ENCODE measurements at places on chromosomes 1 and 21.
A peak's percentile ranks its signal among the peaks of the same experiment; 100 is the strongest.

- no peak for DNase-seq
Observed at GRCh38 chr1:115365738-115366137, 27.7 kb upstream of the NGF start.

GRCh38 chr1:39050001-39050400 is 23.9 kb downstream of the NDUFS5 start:
- no peak for DNase-seq

- DNase-seq = no peak
Observed at GRCh38 chr1:39141925-39142324, 62.6 kb upstream of the MACF1 start.

- DNase-seq = no peak
Observed at GRCh38 chr1:247538561-247538960, 2.3 kb upstream of the OR2C3 start.

DNA sequence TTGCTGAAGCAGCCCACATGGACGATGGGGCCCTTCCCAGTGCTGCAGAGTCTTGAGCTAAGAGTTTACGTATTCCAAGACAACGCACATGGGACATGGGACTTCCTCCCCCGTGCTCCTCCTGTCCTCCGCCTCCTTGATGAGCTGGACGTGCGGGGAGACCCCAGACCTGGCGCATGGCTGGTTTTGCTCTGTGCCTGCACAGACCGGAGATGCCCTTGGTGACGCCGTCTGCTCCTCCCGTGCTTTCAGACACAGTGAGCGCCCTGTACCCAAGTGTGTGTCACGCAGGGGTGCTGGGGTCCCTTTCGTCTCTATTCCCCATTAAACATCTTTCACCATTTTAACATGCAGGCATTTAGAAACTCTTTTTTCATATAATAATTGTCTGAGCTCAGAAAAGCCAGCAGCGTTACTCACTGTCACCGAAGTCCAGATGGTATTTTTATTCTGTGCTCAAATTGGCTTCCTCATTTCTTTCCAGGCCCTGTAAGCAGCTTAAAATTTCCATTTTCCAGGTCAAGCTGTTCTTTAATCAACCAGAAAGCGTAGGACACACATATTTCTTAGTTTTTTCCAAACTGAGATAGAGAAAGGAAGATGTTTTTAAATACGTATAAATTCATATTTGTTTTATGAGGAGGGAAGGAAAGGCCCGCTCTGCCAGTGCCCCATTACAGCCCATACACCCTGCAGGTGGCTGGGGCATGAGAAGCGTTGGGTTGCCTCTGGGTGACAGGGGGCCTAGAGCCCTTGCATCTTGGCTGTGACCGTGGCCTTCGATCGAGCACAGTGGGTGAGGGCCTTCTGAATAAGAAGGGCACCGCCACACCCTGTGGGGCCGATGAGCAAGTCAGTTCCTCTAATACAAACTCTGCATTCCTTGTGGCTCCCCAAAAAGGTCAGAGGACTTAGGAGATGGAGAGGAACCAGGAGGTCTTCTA is 17.9 kb upstream of the ZBTB21 start:
- DNase-seq = no peak

GRCh38 chr1:115173151-115173550 is 83.8 kb upstream of the TSPAN2 start:
- no peak for DNase-seq

- peak; percentile 91 for DNase-seq
Observed at GRCh38 chr1:54199765-54200518, at the start of the genes CYB5RL and MRPL37. CYB5RL (minus strand) TSS chr1:54200030; CDS start chr1:54195616, 4,414 bp downstream. MRPL37 (plus strand) TSS chr1:54200167; CDS start chr1:54200244, 77 bp downstream.

- DNase-seq = no peak
Observed at GRCh38 chr21:18142655-18143054, 102.0 kb upstream of the CHODL start.

DNA sequence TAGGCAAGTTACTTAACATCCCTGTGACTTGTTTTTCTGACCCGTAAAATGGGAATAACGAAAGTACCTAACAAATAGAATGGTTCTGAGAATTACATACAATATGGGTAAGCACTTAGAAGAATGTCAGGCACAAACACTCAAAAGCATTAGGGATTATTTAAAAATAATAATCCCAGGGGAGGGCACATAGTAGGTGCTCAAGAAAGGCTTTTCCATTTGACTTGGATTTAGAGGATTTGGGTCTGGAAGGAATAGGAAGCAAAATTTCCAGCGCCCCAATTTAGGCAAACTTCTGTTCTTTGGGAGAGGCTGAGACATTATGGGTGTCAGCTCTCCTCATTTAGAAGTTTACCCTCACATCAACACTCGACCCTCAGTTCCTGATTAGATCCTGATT is 115.5 kb downstream of the SYF2 start:
- no peak for DNase-seq

- no peak for DNase-seq
Observed at GRCh38 chr1:211579440-211580302, 710 bp upstream of the SLC30A1 start.

DNA sequence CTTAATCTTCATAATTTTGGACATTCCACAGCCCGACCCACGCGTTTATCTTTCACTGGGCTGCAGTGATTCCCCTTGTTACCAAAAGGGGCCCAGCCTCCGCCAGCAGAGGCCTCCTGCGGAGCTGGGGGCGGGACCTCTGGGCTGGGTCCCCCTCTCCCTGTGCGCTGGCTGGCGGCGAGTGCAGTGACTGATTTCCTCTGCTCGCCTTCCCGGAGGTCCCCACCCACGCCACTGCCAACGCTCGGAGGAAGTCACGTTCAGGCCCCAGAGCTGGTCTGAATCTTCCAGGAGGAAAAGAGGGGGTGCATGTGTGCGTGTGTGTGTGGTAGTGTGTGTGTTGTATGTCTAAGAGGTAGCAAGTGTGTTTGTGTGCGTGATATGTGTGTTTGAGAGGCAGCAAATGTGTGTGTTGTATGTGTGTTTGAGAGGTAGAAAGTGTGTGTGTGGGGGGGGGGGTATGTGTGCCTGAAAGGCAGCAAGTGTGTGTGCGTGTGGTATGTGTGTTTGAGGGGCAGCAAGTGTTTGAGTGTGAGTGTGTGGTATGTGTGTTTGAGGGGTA is 35.0 kb upstream of the JAK1 start:
- peak; percentile 78 for DNase-seq

DNA sequence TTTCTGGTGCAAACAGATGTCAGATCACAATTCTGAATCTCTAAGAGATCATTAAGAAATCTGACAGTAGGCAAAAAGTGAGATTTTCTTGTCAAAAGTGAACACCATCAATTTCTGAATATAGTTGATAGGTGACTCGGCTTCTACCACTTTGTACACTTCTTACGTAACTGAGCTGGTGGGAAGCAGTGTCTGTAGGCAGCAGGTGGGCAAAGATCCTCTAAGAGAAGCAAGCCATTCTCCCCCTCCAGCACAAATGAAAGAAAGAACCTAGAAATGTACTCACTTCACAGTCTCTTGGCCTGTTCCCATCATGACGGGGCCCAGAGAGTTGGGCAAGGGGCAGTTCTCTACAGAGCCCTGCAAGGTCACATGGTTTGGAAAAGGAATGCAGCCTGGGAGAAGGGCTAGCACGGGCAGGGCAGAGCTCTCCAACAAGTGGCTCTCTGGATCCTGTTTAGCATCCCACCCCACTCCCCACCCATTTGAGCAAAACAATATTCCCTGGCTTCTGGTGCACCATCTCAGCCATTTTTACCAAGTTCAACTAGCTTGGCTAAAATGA is 412.6 kb downstream of the LTN1 start:
- DNase-seq = no peak

GRCh38 chr1:168498159-168498631 is 45.6 kb downstream of the XCL2 start:
- no peak for DNase-seq

DNA sequence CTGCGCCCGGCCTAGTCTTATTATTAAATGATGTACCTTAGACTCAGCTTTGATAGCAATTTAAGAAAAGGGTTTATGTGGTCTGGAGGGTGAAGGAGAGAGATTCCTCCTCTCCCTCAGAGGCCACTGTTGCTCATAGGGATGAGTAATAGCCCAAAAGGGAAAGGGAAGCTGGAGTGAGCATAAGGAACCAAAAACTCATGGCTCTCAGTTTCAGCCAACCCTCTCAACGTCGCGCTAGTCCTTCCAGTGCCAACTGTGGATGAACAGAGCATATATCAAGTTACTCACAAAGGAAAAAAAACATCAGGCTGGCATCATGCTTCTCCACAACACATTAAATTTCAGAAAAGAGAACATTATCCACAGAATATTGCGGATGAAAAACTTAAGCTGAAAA is 8.3 kb upstream of the GPR89B start:
- no peak for DNase-seq

DNA sequence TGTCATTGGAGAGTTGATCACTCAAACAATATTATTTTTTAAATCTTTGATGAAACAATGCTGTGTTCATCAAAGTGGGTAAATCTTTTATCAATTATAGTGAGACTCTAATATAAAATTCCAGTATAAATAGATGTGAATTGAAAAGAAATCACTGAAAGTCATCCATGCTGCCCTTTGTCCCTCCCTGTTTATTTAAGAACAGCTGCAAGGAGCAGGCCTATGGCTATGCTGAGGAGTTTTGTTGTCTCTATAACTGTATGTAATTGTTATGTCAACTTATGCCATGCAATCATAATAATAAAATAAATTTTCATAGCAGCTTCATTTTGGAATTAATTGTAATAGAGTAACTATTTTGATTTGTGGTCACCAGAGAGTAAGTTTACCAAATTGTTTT is 1272.4 kb upstream of the ADGRL4 start:
- no peak for DNase-seq

- DNase-seq = peak; percentile 67
Observed at GRCh38 chr1:25031601-25031965, 101.5 kb upstream of the RUNX3 start.

DNA sequence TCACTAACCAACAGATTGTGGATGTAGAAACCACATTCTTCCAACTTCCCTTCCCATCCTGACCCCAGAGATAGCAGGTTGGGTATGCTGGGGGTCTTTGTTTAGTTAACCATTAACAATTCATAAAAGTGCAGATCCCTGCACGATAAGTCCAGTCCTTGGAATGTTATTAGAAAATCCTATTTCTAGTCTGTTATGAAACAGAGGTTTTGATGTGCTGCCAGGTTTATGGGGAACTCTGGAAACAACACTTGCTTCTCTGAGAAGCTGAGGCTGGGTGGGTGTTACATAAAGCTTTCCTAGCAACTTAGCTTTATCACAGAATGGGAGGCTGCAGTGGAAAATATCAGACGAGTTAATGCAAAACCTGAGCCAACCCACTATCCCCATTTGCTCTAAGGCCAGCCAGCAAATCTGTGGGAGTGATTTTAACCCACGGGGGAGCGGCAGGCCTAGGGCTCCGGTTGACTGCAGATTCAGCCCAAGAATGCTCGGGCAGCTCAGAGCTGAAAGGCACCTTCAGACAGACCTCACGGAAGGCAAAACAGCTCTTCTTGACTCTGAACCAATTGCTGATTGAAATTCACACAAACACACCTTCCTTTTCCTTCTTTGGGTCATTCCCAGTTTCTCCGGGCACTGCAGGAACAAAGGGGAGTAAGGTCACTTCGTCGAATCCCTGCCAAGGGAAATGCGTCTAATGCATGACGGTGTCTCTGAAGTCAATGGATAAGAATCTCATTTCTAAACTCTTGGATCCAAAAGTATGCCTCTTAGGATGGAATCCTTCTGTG is 111.7 kb upstream of the IRF2BP2 start:
- no peak for DNase-seq

DNA sequence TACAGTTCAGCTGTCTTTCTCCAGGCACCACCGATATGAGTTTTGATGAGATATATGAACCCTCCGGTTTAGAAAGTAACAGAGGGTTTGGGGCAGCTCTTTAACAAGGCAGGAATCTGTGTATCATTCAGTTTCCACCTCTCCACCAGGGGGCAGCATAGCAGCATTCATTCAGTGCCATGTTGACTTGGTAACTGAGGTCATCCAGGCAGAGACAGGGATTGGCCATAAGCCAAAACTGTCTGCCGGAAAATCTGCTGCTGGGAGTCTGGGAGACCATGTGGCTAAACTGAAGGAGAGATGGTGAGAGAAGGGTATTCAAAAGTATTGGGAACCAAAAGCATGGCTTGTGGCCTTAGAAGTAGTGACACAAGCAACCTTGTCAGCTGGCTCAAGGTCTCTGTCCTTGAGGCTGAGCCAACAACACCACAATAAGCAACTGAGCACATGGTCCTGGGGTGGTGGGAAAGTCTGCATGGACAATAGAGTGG is 98.5 kb downstream of the LMX1A start:
- DNase-seq = peak; percentile 6

GRCh38 chr1:206131037-206131436 is 13.8 kb upstream of the AVPR1B start:
- no peak for DNase-seq

DNA sequence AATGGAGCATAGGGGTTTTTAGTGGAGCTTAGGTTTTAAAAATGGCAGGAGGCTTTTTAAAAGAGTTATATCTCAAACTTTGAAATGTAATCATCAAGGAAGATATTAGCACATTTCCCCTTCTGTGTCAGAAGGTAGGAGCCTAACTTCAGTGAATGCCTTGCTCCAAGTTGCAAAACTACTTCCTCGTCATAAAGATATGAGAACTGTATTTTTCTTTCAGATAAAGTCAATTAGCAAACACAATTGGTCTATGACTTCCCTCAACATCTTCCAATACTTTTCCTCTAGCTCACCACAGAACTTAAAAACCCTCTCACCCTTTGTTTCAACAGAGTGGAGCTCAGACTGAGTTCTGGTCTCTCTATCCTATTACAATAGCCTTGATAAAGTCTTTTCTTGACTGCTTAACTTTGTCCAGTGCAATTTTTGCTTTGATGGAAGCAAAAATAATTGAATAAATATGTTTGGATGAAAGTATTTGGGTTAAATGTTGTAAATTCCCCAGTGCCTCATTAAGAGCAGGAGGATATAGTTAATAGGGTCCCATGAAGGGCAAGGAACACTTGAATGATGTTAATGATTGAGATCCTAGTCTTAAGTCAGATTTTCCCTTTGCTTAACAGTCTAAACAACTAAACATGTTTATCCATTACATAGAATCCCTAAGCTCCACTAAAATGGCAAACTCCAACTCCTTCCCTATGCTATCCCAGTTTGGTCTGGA is 58.9 kb downstream of the TNFSF18 start:
- no peak for DNase-seq

GRCh38 chr1:110390692-110391245 is at the start of gene SLC16A4:
SLC16A4 (minus strand) TSS chr1:110391026; CDS start chr1:110389323, 1,703 bp downstream.
- no peak for DNase-seq

DNA sequence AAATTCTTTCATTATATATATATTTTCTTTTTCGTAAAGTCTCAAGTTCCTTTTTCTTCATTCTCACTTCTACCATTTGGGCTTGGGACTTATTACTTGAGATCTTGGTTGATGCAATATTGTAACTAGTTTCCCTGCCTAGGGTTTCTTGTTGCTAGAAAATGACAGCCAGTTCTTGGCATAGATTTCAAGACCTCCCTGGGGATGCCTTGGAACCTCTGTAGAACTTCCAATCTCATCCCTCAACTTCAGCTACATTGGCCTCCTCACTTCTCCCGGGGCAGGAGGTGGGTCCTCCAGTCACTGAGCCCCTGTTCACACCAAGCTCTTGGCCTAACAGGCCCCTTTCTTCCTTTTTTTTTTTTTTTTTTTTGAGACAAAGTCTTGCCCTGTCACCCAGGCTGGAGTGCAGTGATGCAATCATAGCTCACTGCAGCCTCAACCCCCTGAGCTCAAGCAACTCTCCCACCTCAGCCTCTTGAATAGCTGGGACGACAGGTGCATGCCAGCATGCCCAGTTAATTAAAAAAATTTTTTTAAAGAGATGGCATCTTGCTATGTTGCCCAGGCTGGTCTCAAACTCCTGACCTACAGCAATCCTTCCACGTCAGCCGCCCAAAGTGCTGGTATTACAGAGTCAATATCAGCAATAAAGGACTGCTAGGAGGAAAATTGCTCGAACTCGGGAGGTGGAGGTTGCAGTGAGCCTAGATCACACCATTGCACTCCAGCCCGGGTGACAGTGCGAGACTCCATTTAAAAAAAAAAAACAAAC is 33.1 kb downstream of the MAP3K7CL start:
- DNase-seq = no peak
